Trophoblast cell (in vitro differentiated cells and primary cell): ENCODE measurements at places on chromosomes 2 and 18.

- DNase-seq = peak; percentile 84
Measured at GRCh38 chr2:182894174-182894573, 27.7 kb upstream of the FRZB start.

- DNase-seq = no peak
Measured at GRCh38 chr18:76364282-76365259, 130.5 kb downstream of the ZNF516 start.

DNA sequence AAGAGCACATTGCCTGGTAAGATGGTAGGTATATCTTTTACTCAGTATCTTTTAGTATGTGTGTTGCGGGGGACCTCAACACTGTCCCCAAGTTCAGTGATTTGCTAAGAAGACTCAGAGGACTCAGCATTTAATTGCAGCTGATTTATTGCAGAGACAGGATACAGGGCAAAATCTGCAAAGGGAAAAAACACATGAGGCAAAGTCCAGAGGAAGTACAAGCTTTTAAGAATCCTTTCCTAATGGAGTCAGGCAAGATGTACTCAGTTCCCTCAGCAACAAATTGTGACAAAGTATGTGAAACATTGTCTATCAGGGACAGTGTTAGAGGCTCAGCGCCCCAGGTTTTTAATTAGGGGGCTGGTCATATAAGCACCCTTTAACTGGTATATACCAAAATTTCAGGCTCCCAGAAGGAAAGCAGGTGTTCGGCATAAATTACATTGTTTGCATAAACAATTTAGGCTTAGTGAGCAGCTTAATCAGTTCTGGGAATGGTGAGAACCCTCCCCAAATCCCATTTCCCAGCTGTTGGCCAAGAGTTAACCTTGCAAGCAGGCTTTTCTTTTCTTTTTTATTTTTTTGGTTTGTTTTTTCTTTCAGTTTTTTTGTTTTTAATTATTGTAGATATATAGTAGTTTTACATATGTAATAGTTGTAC, 41.7 kb downstream of the RAB3GAP1 start:
- no peak for DNase-seq

GRCh38 chr2:16664052-16664731, 1.4 kb downstream of the CYRIA start:
- DNase-seq = peak; percentile 53

GRCh38 chr2:168577885-168578284, 121.8 kb downstream of the CERS6 start:
- peak; percentile 23 for DNase-seq

- DNase-seq = no peak
Measured at GRCh38 chr2:110790907-110791306, 58.5 kb downstream of the ACOXL start.

- DNase-seq = no peak
Measured at GRCh38 chr2:11102956-11103860, 52.1 kb upstream of the SLC66A3 start.

DNA sequence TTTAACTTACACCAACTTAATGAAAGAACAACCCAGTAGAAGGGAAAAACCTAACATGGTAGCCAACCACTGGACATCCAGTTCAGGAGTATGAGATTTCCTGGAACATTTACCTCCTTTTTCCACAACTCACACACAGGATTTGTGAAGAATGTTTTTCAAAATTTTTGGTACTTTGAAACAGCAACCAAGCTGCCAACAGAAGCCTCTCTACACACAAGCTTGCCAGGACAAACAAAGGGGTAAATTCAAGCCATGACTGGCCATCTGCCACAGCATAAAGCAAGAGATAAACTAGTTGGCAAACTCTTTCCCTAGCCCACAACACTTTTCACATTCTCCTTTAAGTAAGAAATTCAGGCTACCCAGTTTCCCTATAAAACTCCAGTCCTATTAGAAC, 21.4 kb downstream of the MGAT4A start:
- no peak for DNase-seq

DNA sequence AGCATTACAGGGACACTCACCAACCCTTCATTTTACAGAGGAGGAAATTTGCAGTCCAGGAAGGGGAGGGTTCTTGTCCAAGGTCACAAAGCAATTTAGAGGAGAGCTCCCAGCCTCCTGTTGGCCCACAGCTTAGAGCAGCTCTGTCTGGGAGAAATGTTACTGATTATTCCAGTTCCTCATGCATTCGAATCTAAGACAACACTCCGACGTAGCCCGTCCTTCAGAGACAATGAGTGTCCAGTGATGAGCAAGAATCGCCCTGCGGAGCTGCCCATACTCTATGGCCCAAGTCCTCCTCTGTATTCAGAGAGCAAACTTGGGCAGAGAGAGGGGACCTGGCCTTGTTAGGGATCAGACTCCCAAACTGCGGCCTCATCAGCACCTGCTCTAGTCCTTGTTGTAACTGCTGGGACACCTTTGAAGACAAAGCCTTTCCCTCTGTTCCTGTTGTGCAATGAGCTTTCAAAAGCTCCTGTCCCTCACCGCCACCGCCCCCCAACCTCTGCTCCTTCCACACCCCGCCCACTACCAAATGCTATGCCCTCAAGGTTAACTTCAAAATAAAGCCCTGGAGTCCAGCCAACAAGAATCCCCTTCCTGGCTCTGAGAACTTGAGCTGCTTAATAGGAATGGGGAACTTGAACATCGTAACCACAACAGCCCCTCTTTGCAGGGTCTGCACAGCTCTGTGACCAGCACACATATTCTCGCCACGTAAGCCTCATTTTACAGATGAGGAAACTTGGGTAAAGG, 234.8 kb upstream of the SMAD2 start:
- no peak for DNase-seq

GRCh38 chr2:236964291-236964690, 121.4 kb upstream of the COPS8 start:
- DNase-seq = no peak

DNA sequence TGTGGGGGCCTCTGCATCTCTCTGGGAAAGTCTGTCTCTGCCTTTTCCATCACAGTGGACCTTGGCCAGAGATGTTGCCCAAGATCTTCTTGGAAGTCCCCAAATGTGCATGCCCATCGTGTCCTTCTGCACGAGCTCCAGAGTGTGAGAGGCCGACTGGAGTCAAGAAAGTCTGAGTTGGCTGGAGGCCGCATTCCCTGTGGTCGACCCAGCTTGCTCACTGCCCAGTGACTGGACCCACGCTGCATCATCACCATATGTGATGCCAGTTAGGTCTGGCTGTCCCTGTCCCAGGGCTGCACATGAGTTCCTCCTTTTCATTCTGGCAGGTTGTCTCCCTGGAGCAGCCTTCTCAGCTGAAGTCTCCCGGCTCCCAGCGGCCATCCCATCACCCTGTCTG, 93.8 kb downstream of the ARL4C start:
- no peak for DNase-seq

DNA sequence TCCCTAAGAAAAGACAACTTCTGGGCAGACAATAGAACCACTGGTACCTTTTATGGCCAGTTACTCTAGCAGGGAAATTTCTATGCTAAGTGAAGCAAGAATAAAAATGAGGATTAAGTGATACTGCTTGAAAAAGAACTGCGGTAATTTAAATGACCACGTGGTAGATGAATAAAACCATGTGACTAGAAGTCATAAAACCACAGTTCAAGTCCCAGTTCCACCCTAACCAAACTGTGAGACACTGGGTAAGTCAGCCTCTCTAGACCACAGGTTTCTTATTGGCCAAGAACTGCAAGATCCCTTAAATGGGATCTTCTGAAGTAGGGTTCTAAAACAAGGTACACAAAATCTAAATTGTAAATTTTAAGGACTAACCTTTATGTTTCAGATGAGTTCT, 12.7 kb downstream of the TMEM237 start:
- no peak for DNase-seq

GRCh38 chr2:103353774-103354173, 591.9 kb downstream of the TMEM182 start:
- no peak for DNase-seq

DNA sequence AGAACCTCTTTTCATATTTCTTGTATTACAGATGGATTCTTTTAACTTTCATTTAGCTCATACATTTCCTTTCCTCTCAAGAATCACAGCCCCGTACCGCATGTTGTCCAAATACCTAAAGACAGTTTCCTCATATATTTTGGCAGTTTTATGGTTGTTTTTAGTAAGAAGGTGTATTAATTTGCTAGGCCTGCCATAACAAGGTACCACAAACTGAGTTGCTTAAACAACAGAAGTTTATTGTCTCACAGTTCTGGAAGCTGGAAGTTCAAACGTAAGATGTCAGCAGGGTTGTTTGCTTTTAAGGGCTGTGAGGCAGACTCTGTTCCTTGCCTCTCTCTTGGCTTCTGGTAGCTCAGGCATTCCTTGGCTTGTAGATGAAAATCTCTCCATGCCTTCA, 343.2 kb upstream of the TNP1 start:
- DNase-seq = peak; percentile 43

GRCh38 chr2:37917281-37918228, 7.5 kb upstream of the RMDN2 start:
- peak; percentile 37 for DNase-seq

DNA sequence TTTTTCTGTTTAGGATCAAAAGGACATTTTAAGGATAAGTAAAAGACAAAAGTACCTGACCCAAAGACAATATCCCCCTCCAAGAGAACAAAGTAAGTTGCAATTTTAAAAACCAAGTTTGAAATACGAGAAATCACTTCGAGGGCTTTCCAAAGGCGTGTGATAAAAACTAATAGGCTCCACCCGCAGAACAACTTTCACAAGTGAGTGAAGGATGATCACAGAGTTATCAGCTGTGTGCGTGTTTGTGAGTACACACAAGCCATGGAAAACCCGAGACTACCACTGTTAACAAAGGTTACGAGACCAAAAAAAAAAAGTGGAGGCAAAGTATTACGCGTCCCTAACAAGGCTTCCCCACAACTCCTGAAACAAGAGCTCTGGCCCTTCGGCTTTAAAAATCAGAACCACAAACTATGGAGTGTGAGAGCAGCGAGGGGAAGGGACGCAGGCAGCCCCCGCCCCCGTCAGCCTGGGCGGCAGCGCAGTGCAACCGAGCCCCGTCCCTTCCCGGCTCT, 719 bp downstream of the SMAD2 start:
- peak; percentile 76 for DNase-seq

- peak; percentile 15 for DNase-seq
Measured at GRCh38 chr2:176106581-176107539, at the start of gene HOXD11. Gene HOXD11, plus strand, starts transcription at chr2:176107280. Its CDS starts 76 bp downstream, at chr2:176107356.

DNA sequence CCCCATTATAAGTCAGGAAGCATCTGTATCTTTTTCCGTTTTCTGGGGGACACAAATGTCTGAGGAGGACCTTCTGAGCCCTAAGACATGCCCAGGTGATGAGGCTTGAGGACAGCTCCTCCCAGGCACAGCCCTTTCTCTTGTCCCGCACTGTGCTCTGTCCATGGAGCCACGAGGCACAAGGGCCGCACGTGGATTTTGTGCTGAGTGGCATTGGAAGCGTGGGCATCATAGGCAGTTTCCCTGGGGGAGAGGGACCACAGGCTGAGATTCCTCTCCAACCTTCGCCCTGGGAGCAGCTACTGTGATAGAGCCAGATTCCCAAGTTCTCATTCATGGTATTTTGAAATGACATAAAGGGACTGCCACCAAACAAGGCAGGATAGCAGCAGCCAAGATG, 139.9 kb downstream of the SH3RF3 start:
- DNase-seq = no peak

- no peak for DNase-seq
Measured at GRCh38 chr2:99468155-99468554, 21.7 kb downstream of the REV1 start.

- no peak for DNase-seq
Measured at GRCh38 chr2:107338059-107338458, 452.1 kb upstream of the ST6GAL2 start.

GRCh38 chr18:12409469-12409868, 1.7 kb downstream of the PRELID3A start:
- DNase-seq = peak; percentile 55

DNA sequence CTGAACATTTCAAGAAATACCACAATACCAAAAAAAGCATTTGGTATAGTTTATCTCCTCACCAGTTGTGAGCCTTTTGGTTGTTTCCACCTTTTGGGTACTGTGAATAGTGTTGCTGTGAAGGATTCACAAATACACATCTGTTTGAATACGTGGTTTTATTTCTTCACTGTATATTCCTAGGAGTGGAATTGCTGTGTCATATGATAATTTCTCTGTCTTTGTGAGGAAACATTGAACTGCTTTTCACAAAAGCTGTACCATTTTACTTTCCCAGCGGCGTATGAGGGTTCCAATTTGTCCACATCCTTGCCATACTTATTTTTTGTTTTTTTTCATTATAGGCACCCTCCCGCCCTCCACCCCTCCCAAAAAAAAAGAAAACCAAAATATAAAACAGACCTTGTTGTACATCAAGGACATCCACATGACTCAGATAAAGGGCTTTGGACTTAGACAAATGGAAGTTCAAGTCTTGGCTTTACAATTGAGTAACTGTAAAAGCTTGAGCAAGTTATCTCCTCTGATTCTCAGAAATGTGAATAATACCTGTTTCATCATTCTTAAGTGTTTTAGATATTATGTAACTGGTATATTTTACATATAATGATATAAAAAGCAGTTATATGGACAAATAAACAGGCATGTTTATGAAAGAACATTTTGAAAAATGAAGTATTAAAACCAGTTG, 19.0 kb downstream of the UBE2E3 start:
- no peak for DNase-seq

- DNase-seq = no peak
Measured at GRCh38 chr2:174675615-174676014, 78.0 kb upstream of the WIPF1 start.

GRCh38 chr2:64318476-64318748, 135.6 kb upstream of the LGALSL start:
- DNase-seq = no peak

DNA sequence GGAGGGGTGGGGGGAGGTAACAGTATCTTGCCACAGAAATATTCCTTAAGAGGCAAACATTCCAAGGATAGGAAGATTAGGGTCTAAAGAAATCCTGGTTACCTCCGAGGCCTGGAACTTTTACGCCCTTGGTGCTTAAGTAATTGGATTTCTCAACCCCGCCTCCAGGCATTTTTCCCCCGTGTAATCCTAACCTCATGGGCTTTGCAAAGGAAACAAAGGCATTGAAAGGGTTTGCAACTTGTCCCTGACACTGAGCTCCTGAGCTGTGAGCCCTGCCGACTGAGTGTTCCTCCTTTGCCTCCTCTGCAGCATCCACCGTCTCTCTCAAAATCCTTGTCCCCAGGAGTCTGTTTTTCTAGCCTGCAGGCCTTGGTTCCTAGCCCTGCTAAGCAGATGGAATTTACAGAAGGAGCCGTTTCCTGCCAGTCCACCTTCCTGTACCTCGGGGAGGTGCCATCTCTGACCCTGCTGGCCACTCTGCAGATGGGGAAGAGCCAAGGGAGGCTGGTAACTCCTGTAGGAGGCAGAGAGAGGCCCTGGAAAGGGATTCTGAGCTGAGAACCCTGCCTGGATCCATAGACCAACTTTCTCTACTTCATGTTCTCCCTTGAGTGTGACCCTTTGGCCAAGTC, 24.2 kb downstream of the TET3 start:
- peak; percentile 88 for DNase-seq

DNA sequence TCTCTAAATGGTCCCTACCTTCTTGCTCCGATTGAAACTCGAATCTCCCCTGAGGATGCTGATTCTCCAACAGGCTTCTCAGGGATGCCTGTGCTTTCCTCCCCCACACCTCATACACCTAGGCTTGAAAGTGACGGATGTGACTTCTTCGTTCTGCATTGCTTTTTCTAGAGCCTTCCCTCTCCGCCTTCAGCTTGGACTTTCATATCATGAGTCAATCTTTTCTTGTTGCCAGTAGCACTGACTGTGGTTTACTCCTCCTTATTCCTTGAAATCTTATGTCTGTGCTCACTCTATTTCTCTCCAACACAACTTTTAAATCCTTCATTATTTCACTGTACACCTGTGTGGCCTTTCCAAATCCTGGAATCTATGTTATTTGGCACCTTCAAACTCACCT, 451.4 kb downstream of the TMX3 start:
- DNase-seq = no peak
